ENCODE measurements at places on chromosomes 1 and 21.

DNA sequence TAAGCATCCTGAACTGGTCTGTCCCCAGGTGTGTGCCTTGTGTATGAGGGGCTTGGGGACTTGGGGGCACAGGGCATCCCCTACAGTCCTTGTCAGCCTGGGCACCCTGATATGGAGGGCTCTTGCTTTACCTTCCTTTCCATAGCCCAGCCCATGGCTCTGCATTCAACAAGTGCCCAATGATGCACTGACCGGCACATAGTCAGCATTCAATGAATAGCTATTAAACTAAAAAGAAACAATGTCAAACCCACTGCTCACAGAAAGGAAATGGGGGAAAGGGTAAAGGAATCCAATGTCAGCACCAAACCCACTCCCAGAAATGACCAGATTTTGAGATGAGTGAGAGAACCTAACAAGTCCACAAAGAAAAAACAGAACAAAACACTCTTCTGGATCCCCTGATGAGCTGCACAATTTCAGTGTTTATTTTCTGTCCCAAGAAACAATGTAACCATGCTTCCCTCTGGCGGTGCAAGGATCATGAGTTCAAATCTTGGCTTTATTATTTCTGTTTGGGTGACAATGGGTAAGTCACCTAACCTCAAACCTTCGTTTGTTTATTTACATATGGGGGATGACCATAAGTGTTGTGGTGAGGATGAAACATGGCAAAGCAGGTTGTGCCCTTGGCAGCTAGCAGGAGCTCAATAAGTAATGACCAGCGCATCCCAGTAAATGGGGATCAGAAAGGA is 22.0 kb downstream of the SYT6 start:
- no peak for DNase-seq

GRCh38 chr1:180199018-180199417 is 31.0 kb upstream of the LHX4 start:
- no peak for DNase-seq

- DNase-seq, result no peak
Observed at GRCh38 chr1:110982320-110982719, 18.6 kb upstream of the LRIF1 start.

DNA sequence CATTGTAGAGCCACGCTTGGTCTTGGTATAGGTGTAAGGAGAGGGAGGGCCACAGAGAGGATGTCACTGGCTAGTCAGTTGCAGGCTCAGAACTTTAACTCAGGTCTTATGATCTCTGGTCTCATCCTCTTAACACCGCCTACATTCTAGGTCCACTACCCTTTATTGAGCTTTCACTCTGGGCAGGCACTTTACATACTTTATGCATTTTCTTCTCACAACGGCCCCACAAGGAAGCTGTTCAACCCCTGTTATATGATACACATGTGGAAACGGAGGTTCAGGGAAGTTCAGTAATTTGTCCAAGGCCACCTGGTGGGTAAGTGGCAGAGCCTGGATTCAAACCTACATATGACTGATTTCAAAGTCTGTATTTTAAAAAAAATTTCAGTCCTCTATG is 25.3 kb upstream of the RCAN3 start:
- DNase-seq, result no peak

DNA sequence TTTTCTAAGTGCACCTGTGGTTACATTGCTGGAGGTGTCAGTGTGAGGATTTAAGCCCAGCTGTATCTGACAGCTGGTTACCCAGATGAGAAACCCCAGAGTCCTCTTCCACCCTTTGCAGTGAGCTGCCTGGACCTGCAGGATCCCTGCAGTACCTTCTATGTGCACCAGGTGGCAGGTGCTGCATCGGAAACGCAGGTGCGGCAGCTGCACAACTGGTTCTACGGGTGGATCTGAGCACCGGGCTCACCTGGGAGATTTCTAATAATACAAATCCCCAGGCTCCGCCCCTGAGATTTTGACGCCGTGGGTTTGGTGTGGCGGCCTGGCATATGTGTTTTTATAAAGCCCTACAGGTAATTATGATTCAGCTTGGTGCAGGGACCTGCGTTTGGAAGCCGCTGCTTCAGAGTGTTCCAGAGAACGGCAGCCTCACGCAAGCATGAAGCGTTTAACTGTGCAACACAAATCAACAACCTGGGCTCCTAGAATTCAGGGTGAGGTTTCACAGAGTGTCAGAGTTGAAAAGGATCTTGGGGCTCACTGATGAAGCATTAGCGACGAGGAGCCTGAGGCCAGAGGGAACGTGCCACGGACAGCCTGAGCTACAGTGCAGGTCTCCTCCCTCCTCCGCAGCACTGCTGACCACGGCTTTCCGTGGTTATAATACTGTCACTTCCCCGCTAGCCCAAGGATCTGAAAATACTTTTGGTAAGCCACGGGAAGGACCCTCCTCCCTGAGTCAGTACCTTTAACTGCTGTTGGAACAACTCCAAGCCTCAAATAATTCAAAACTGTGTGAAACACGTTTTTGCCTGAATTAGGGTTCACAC is 96.7 kb upstream of the TRABD2B start:
- peak; percentile 22 for DNase-seq
